ENCODE measurements at places on chromosomes 12 and 14. TPM values are rescaled to one million over a fixed set of nuclear protein-coding genes. Genes with fewer than 3 reads are reported as not detected.

GRCh38 chr14:44341116-44341515, 166.0 kb downstream of the FSCB start:
- H3K4me3 ChIP-seq: no peak overlapping the region
- no peaks in the 10 kb centered on the region for H3K4me1 ChIP-seq
- no peaks in the 10 kb centered on the region for H3K36me3 ChIP-seq
- H3K27ac ChIP-seq: no peak overlapping the region

DNA sequence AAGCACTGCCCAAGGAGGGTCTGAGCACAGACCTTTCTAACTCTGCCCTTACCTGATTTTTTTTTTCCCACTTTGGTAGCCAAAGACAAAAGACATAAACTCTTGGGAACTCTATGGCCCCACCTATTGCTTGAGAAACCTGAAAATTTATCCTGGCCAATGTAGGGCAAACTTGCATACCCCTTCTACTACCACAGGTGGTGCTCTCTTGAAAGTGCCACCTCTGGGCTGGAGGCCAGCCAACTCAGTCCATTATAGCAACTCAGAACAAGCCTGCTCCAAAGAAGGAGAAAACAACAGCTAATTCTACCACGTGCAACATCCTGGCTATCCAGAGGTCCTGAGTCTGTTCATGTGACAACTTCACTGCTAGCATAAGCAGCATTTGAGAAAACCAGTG, 55.7 kb upstream of the ABCD2 start:
- no peaks in the 10 kb centered on the region for H3K27me3 ChIP-seq
- H3K4me1 ChIP-seq: no peaks in the 10 kb centered on the region
- no peak overlapping the region for H3K27ac ChIP-seq
- no peak overlapping the region for H3K4me3 ChIP-seq
- no peak for DNase-seq

ASIC1 gene
- 4.1 TPM for total RNA-seq

DNA sequence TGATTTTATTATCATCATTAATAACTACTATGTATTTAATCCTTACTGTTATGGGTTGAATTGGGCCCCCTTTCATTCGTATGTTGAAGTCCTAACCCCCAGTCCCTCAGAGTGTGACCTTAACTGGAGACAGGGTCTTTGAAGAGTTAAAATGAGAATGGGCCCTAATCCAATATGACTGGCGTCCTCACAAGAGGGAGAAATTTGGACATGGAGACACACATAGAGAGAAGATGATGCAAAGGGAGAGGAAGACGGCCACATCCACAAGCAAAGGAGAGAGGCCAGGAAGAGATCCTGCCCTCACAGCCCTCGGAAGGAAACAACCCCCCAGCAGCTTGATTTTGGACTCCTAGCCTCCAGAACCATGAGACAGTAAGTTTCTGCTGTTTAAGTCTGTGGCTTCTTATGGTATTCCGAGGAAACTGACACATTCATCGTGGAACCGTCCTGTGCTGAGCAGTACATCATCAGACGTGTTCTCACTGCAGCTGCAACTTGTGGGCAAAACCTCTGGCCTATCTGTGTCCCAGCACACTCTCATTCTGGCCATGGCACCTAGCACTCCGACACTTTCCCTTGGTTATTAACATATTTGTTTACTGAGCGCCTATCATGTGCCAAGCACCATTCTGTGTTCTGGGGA, 127.6 kb downstream of the SLC38A6 start:
- H3K4me1 ChIP-seq: peaks cover 14% of the 10 kb centered on the region
- H3K4me3 ChIP-seq: no peak overlapping the region
- H3K36me3 ChIP-seq: peaks cover 41% of the 10 kb centered on the region
- DNase-seq: no peak

FOXG1 gene
- total RNA-seq: not detected

GRCh38 chr14:66445936-66446335, 40.2 kb upstream of the CCDC196 start:
- H3K4me1 ChIP-seq: no peaks in the 10 kb centered on the region
- no peaks in the 10 kb centered on the region for H3K27me3 ChIP-seq
- no peak overlapping the region for H3K4me3 ChIP-seq
- H3K36me3 ChIP-seq: no peaks in the 10 kb centered on the region
- DNase-seq: no peak

NEDD8 gene
- 198 TPM for total RNA-seq

GRCh38 chr14:58863661-58864345, 226.0 kb downstream of the DACT1 start:
- no peak overlapping the region for H3K4me3 ChIP-seq
- no peaks in the 10 kb centered on the region for H3K36me3 ChIP-seq
- no peak overlapping the region for H3K27ac ChIP-seq

- no peak overlapping the region for H3K4me3 ChIP-seq
- DNase-seq: peak; percentile 30
- H3K27ac ChIP-seq: no peak overlapping the region
- H3K27me3 ChIP-seq: peaks cover 75% of the 10 kb centered on the region
- no peaks in the 10 kb centered on the region for H3K36me3 ChIP-seq
Observed at GRCh38 chr14:92316937-92317336, 6.0 kb upstream of the SLC24A4 start.

DNA sequence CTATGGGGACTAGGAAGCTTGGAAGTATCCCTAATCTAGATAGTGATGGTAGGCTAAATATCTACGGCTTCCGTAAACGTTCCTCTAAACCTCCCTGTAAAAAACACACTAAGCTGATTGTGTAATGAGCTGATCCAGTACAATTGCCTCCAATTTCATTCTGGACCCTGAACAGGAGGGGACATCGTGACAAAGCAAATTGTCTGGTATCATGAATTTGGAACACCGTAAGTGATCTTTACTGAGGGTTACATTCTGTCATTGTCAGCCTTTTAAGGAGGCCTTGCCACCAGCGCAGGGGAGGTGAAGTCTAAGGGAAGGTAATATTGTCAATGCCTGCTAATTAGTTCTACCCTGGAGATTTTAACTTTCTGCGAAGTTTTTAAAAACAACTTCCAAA, 487 bp upstream of the MGST1 start:
- H3K4me3 ChIP-seq: peak overlapping the region; percentile 81
- peak overlapping the region; percentile 93 for H3K27ac ChIP-seq
- H3K36me3 ChIP-seq: peaks cover 50% of the 10 kb centered on the region
- peaks cover 62% of the 10 kb centered on the region for H3K4me1 ChIP-seq
- DNase-seq: no peak

DNA sequence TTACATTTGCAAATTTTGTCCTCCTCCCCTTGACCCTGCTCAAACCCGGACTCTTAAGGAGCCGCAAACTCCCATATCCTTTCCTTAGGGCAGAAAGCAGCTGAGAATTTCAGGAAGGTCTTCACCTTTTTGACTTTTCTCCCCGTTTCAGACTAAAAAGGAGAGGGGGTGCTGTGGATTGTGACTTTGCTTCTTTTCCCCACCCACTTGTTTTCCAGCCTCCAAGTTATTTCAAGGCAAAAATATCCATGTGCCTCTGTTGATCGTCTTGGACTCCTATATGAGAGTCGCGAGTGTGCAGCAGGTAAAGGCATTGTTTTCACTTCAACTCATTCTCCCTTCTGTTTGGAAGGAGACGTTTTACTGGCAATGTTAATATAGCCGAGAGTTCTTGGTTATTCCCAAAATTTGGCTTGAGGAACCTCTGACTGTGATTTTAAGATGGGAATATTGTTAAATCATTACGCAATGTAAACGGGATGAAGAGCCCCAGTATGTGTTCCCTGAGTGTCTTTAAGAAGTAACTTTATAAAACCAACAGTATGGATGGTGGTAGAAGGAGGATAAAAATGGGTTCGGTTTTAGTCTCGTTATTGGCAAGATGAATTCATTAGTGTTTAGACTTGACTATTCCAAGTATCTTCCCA, 663 bp downstream of the LRRK2 start:
- peak overlapping the region; percentile 73 for H3K4me3 ChIP-seq
- peaks cover 30% of the 10 kb centered on the region for H3K4me1 ChIP-seq
- no peak for DNase-seq
- no peaks in the 10 kb centered on the region for H3K27me3 ChIP-seq

- peaks cover 67% of the 10 kb centered on the region for H3K27me3 ChIP-seq
- no peak overlapping the region for H3K27ac ChIP-seq
- DNase-seq: no peak
Observed at GRCh38 chr14:72565149-72565559, 328.7 kb downstream of the DPF3 start.

GRCh38 chr14:99531251-99532096, 50.3 kb downstream of the CCNK start:
- no peak overlapping the region for H3K27ac ChIP-seq
- no peaks in the 10 kb centered on the region for H3K36me3 ChIP-seq
- no peaks in the 10 kb centered on the region for H3K4me1 ChIP-seq
- DNase-seq: no peak

PSME2 gene
- 288 TPM for total RNA-seq

DNA sequence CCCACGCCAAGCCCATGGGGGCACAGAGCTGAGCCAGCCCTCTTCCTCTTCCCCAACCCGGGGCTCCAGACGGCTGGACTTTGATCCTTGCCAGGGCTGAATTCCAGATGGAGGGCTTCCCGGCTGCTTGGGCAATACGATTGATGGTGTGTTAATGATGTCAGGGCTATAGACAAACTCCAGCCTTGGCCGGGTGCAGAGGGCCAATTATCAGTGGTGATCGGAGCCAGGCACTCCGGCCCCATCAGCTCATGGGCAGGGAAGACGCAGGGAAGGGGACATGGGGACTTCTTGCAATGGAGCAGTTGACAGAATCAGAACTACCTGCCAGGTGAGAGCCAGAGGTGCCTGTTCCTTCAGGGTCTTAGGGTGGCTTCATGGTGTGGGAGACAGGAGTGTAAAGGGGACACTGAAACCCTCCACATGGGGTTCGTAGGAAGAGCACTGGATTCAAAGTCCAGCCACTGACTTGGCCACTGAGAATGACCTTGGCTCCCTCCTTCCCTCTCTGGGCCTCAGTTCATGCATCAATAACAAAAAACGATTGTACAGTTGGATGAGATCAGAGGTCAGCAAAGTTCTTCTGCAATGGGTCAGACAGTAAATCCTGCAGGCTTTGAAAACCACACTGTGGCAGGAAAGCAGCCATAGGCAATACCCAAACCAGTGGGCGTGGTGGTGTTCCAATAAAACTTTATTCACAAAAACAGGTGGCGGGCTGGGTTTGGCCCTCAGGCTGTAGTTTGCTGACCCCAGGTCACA, 333.7 kb downstream of the MED13L start:
- no peak overlapping the region for H3K27ac ChIP-seq
- no peaks in the 10 kb centered on the region for H3K27me3 ChIP-seq
- no peak for DNase-seq
- H3K4me1 ChIP-seq: no peaks in the 10 kb centered on the region
- H3K4me3 ChIP-seq: no peak overlapping the region

TXNDC16 gene
- 4.0 TPM for total RNA-seq

LYZ gene
- 392 TPM for total RNA-seq

DNA sequence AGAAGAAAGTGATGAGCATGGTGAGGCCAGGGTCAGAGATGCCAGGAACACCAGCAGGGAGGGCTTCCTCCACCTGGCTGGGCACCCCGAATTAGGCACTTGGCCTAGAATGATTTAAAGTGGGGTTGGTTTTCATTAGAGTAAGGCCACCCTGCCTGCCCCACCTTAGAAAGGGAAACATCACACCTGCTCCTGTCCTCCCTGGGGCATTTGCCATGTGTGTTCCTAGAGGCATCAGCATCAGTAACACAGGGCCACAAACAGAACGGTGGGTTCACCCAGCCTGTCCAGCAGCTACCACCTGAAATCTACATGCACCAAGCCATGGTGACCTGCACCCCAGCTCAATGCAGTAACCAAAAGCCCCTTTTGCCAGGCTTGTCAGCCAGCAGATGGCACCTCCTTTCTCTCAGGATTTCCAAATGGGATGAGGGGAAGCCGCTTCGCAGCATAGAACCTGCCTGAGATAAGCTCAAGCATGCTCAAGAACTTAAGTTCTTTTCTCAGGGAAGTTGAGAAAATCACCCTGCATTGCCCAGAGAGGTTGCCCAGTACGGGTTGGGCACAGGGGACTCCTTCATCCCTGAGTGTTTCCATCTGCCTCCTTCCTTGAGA, 338.8 kb downstream of the DPF3 start:
- H3K36me3 ChIP-seq: no peaks in the 10 kb centered on the region
- peaks cover 86% of the 10 kb centered on the region for H3K27me3 ChIP-seq
- H3K4me1 ChIP-seq: peaks cover 8% of the 10 kb centered on the region
- H3K4me3 ChIP-seq: no peak overlapping the region
- no peak overlapping the region for H3K27ac ChIP-seq

TUNAR gene
- not detected for total RNA-seq

DNA sequence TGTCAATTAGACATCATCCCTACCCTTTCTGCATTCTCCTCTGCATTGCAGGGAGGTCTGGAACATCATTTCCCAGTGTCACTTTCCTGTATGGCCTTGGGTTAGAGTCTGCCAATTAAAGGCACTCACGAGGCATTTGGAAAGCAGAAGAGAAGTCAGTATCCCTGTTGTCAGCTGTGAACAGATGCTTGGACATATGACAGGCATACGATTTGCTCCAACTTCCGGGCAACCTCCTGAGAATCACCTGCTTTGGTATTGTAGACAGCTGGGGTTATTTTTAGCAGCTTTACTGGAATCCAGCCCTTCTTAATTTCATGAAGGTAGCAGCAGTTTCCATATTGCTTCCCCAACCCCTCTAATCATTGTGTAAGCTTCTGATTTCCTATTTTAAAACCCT, 88.7 kb upstream of the DHRS4 start:
- H3K4me1 ChIP-seq: peaks cover 8% of the 10 kb centered on the region
- no peak for DNase-seq
- peaks cover 69% of the 10 kb centered on the region for H3K27me3 ChIP-seq

BBOF1 gene
- 1.8 TPM for total RNA-seq

- H3K36me3 ChIP-seq: no peaks in the 10 kb centered on the region
- H3K4me1 ChIP-seq: no peaks in the 10 kb centered on the region
- no peak for DNase-seq
- H3K27me3 ChIP-seq: peaks cover 14% of the 10 kb centered on the region
- H3K27ac ChIP-seq: no peak overlapping the region
Observed at GRCh38 chr14:89095036-89095435, 270.6 kb downstream of the TTC8 start.

DNA sequence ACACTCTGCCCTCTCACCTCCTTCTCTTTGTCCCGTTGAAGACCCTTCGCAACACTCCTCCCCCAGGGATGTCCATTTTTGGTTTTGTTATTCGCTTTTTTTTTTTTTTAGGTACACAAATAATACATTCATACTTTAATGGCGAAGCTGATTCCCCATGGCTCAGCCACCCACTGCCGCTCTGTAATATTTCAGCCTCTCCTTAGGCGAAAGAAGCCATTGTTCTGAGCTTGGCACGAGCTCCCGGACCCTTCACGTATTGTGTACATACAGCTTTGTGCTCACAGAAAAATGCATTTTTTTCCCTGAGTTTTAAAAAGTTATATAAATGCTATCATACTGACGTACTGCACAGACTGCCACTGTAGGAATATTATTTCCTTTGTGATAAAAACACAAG, 115.0 kb downstream of the TMEM132C start:
- no peaks in the 10 kb centered on the region for H3K4me1 ChIP-seq
- no peak overlapping the region for H3K27ac ChIP-seq
- H3K36me3 ChIP-seq: no peaks in the 10 kb centered on the region
- H3K27me3 ChIP-seq: no peaks in the 10 kb centered on the region
- no peak overlapping the region for H3K4me3 ChIP-seq
- no peak for DNase-seq

BRI3BP gene
- total RNA-seq: 75.8 TPM

MYH6 gene
- not detected for total RNA-seq

PGF gene
- total RNA-seq: 1.2 TPM

All from Calu3 (cell line).